K562 (cell line): ENCODE measurements at places on chromosomes 12 and 14.

DNA sequence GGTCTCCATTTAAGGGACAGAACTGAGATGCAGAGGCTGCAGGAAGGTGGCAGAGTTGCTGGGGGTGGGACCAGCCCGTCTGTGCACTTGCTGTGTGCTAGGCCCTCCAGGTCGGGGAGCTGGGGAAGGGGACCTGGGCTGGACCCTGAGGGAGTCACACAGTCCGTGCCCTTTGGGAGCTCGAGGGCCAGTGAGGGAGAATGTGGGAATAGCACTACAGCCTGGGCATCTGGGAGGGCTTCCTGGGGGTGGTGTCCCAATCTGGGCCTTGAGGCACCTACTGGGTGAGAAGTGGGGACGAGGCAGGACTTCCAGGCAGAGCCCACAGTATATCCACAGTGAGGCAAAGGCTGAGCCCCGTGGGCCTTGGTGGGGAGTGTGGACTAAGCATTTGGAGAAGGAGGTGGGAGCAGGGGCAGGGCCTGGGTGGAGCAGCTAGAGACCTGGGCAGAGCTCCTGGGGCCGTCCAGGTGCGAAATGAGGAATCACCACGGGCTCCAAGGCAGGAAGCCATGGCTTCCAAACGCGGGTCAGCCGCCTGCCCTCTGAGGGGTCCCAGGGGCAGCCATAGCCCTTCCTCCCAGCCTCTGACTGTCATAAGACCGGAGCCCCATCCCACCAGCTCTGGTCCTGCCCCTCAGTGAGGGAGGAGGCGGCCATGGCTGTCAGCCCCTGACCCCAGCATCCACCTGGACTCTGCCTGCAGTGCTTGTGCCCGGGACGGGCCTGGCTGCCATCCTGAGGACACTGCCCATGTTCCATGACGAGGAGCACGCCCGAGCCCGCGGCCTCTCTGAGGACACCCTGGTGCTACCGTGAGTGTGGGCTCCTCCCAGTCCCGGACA lies 6.6 kb downstream of the ASPG start:
- no peak for DNase-seq

DNA sequence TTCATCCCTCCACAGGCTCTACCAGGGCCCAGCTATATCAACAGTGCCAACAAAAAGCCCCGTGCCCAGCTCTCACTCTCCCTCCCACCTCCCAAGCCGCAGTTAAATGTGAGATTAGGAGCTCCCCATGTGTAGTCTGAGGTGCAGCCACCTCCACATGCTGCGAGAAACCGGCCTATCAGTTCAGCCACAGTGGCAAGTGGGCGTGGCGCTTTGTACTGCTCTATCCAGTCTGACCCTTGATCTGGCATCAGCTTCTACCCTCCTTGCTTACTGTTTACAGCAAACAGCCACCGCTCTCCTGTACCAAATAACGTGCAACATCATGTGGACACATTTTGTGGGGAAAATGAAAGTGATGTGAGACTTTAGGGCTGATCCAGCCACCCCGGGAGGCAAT lies 1.7 kb downstream of the PLEK2 start:
- DNase-seq: peak; percentile 66

- DNase-seq: no peak
Observed at GRCh38 chr14:76599559-76600287, 161.5 kb upstream of the VASH1 start.

- peak; percentile 35 for DNase-seq
Observed at GRCh38 chr14:89164168-89165073, 252.6 kb downstream of the FOXN3 start.

DNA sequence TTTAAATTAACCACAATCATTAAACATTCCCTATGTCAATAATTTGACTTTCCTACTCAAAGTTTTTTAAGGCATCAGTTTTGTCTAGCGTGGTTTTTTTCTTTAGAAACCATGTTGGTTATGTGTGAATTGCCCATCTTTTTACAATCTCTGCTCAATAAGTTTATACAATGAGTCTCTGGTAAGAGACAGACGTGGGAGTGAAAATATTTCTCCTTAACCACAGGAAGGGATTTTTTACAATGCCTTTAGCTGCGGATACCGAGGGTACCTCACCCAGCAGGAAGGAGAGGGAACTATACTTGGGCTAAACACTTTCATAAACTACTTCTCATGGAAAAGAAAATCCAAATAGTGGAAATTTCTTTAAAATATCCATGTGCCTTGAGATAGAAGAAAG lies 191.4 kb upstream of the BCL2L14 start:
- DNase-seq: no peak

DNA sequence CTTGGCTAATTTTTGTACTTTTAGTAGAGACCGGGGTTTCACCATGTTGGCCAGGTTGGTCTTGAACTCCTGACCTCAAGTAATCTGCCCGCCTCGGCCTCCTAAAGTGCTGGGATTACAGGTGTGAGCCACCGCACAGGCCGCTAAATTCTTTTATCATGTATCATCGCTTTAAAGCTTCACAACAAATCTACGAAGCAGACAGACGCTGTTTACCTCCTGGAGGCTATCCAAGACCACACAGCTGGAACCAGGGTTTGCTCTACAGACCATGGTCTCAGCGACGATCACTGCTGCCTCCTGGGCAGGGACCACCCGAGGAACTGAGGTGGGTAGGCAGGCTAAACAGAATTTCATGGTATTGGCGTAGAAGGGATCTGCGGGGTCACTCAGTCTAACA lies 27.2 kb downstream of the KRT80 start:
- DNase-seq: no peak

DNA sequence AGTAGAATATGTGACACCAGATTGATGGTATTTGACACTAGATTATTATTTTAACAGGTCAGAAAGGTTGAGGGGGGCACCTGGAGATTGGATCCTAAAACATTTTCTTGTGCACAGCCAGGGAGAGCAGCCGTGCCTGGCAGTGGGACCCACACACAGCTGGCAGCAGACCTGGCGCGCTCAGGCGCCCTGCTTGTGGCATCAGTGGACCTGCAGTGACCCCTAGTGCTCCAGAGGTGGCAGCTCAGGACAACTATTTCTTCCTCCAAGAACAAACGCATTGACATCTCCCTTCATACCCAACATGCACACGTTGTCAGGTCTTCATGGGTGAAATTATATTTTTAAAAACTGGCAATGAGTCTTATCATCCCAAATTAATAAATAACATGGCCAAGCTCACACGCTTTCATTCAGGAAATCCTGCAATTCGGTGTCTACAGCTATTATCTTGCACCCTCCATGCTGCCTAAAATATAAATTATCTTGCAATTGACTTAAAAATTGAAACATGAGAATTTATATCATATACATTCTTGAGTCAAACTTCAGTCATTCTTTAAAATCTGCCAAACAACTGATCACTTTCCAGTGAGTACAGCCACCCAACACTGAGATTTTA lies 7.7 kb upstream of the TMEM132D start:
- DNase-seq: peak; percentile 62

DNA sequence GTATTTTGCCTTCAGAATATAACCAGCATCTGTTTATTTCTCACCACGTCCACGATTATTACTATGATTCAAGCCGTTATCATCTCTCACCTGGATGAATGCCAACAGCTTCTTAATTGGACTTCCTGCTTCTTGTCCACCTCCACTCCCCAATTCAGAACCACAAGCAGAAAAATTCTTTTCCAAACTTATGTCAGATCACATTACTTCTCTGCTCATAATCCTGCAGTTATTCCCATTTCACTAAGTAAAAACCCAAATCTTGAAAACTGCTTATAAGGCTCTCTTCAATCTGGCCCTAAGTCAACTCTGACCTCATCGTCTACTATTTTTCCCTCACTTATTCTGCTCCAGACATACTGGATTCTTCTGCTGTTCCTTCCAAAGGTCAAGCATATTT lies 2.0 kb downstream of the CRY1 start:
- DNase-seq: no peak
